Cortex of kidney (tissue), 1 donor: ENCODE measurements at places on chromosomes 2 and 18.

DNA sequence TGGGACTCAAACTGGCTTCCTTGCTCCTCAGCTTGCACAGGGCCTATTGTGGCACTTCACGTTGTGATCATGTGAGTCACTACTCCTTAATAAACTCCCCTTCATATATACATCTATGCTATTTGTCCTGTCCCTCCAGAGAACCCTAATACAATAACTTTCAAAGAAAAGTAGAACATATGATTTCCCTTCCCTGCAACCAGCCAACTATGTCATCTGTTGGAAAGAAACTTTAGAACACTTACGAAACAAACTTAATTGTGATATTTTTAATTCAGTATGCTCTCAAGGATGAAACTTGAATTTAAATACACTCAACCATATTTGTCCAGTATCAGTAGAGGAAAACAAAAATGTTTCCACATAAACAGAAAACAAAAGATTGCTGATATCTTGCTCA, 84.4 kb downstream of the DYM start:
- DNase-seq, result no peak

DNA sequence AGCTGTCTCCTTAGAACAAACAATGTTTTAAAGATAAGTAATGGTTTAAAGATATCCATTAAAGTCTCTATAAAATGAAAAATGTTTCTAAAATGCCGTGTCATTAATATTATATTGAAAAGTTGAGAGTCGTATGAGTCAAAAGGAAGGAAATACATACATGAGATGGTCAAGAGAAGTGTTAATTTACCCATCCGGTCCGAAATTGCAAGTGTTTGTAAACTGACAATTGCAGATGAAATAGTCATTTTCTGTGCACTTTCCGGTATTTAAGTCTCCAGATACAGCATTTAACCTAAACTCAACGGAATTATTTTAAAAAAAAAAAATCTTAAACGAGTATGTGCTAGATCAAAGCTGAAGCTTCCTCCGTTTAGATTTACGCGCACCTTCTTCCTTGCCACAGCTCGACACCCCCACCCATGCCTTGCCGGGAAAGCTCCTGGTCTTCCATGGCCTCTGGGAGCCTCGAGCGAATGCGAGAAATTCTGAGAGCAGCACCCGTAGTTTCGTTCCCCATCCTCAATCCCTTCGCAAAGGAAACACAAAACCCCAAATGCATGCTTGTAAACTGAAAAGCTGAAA, 1.8 kb downstream of the DSC3 start:
- no peak for DNase-seq

DNA sequence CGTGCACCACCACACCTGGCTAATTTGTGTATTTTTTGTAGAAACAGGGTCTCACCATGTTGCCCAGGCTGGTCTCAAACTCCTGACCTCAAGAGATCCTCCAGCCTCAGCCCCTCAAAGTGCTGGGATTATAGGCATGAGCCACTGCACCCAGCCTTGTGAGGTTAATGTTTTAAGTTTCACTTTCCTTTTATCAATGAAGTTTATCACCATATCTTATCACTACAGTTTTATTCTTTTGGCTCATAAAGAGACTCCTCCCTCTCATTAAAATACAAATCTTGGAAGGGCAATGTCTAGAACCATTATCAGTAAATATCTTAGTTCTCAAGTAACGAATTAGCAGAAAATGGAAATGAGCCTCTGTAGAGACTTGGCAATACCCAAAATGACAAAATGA, 173.8 kb downstream of the BCL11A start:
- no peak for DNase-seq

GRCh38 chr18:8435376-8435775, 173.9 kb upstream of the RAB12 start:
- no peak for DNase-seq

DNA sequence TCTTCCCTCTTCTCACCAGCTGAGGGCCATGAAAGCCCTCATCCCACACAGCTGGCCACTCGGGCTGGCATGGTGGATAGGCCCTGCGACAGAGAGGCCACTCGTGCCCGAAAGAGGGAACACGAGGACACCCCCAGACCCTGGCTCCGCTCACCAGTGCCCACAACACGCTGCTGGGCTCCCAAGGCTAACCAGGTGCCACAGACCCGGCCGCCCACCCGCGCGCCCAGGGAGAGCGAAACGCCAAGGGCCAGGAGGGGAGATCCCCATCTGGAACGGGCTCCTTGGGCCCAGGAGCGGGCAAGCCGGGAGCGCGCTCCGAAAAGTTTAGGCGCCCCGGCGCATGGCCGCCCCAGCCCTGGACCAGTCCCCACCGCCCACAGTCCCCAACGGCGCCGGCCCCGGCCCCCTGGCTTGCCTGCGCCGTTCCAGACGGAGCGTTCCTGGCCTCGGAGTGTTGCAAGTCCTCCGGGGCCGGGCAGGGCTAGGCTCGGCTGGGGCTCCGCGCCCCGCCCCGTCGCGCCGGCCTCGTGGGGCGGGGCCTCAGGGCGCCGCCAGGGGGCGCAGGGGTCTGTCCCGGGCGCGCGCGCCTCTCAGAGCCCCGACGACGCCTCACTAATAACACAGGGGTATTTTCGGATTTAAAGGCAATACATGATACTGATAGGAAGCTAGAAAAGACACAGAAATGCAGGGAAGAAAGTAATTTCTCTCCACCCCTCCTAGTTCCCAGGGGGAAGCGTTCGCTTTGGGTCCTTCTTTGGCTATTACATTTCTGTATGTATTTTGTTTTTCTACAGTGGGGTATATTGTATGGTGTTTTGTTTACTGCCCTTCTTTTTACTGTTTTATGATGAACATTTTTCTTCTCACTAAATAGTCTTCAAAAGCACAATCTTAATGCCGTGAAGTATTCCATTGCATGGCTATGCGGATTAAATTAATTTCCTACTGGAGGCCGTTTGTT, at the start of gene TMBIM1:
Gene TMBIM1 (minus strand): TSS at position 456 of the 967 bp plus-strand sequence. CDS start 10,362 bp downstream, outside the sequence.
- no peak for DNase-seq

- no peak for DNase-seq
Observed at GRCh38 chr2:182018218-182018617, 32.6 kb downstream of the PPP1R1C start.

DNA sequence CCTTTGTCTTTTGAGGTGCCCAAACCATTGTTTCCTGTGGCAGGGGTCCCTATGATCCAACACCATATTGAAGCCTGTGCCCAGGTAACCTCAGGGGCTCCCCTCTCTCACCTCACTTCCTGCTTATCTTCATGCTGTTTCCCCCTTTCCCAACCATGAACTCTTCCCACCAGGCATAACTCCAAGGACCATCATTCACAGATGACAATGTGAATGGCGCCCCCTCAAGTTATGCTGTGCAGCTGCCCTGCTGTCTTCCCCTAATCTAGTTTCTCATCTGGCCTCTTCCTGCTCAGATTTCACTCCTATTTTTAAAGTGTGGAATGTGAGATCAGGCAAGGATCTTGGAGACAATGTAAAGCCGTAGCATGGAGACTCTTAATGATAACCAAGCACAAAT, 1.4 kb downstream of the GMPPA start:
- no peak for DNase-seq

GRCh38 chr18:71329563-71329962, 1040.7 kb downstream of the SOCS6 start:
- DNase-seq, result no peak

DNA sequence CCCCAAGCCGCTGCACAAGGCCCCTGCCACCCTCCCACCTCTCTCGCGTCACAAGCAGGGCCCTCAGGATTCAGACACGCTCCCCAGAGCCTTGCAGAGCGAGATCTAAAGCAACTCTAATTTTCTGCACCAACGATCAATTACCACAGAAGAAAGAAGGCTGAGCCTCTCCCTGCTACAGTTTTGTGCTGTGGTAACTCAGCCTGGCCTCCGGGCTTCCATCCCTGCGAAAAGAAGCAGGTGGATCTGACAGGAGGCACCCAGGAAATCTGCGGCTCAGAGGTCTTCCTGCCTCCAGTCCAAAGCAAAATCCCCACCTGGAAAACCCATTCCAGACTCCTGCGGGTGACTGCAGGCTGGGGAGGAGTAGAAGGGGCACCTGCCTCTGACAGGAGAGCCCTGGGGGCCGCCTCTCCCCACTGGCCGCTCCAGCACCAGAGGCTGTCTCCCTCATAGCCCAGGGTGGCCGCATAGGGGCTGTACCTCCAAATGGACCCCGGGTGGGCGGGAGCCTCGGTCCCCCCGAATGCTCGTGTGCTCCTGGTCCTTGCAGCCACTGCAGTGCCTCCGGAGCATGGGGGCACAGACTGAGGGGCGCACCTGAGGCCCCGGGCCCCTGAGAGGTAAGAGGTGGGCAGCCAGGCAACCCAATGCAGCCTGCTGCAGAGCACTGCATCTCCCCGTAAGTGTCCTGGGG, 31.0 kb downstream of the PXDN start:
- DNase-seq, result no peak

DNA sequence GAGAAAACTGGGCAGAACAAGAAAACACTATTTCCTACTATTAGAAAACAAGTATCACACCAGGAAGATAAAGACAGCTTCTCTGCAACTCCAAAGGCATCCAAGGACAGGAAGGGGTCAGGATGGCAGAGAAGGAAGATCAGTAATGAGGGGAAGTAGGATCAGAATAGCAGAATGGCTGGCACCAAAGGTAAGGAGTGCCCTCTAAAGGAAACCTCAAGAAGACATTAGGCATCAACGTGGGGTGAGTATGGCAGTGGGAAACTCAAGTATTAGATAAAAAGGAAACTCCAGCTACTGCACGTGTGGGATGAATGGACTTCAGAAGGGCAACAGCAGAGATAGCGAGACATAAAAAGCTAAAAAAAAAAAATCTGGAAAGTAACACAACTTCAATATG, 25.9 kb downstream of the HDLBP start:
- no peak for DNase-seq

DNA sequence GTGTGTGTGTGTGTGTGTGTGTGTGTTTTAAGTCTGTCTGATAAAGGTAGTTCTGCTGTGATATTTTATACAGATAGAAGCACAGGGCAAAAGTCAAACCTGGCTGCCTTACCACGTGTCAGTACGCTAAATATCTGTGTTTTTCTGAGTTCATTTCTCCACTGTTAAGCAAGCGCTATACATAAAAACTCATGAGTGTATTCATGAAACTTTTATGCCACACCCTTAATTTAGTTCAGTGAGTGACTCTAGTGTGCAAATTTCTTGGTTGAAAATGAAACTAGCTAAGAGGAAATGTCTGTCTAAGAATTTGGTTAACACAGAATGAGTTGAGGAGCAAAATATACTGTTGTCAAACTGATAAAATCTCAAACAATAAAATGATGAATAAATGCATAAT, 11.2 kb downstream of the CASP10 start:
- no peak for DNase-seq

DNA sequence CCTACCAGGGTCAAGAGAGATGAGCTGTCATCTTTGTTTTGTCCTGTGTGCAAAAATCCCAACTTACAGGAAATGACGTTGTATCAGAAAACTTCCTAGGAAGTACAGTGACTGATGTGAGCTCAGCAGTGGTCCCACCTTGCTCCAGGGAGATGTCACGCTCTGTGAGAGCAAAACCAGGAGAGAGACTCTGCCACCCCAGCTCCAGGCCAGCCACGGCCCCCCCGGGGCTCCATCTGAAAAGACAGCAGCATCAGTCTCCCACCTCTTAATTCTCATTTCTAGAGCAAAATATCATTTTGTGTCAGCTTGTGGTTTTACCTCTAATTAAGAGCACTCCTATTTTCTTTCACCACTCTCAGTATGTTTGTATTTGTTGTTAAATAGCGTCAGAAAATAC, 57.5 kb downstream of the MYL12B start:
- no peak for DNase-seq

DNA sequence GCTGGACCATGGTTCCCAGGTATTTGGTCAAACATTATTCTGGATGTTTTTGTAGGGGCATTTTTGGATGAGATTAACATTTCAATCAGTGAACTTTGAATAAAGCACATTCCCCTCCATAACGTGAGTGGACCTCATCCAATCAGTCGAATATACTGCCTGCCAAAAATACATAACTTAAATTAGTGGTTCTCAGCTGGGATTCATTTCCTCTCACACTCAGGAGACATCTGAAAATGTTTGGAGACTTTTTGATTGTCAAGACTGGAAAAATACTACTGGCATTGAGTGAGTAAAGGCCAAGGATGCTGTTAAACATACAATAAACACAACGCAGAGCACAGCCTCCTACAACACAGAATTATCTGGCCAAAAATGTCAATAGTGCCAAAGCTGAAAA, 198.2 kb downstream of the MYO1B start:
- no peak for DNase-seq

GRCh38 chr18:31821545-31822171, 61.0 kb upstream of the SLC25A52 start:
- DNase-seq, result no peak

DNA sequence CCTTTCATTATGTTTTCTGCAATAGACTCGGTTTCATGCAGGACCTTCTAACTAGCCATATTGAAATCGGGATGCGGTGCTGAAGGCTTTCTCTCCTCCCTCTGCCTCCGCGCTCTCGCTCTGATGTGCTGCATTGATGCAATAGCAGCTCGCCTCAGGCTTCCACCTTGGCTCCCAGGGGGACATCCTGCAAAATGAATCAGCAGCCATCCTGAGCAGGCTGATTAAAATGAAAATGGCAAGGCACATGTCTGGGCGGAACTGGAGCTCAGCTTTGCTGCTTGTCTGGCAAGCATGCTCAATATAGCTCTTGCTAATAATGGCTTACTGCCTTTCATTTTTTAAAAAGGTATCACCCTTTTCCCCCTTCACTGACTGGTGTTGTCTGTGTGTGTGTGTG, 806 bp upstream of the MYT1L start:
- DNase-seq, result no peak

- no peak for DNase-seq
Observed at GRCh38 chr2:12723736-12724463, 7.2 kb downstream of the TRIB2 start.

DNA sequence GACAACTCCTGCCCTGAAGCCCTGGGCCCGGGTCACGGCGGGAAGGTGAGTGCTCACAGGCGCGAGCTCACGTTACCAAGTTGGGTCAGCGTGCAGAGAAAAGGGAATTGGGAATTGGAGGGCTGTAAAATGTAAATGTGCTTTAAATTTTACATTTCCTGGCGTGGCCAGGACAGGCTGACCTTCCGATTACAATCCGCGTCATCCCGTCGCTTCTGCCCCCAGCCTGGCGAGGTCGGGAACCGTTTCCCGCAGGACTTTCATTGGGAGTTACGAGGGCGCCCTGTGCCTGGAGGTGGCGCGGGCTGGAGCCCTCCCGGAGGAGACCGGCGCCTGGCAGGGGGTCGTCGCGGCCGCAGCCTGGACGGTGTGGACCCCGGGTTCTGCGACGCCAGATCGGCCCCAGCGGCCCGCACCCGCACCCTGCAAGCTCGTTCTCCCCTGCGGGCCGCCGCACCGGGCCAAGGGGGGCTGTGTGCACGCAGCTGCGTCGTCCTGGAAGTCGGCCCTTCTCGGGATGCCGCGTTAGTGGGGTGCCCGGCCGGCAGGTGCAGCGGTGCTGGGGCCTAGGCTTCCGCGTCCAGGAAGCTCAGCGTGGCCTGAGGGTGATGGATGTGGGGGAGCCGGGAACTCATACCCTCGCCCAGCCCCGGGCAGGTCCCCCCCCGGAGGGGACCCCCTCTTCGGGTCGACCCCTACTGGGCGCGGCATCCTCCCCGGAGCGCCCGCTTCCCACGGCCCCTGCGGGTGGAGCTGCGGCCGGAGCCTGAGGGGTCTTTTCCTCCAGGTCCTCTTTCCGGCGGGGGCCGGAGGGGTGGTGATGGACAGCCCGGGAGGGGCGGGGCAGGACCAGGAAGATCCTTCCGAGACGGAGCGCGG, 63.9 kb downstream of the LRRFIP1 start:
- no peak for DNase-seq

GRCh38 chr2:866009-866680, 84.5 kb upstream of the SNTG2 start:
- no peak for DNase-seq

GRCh38 chr2:226715347-226715990, 84.2 kb downstream of the IRS1 start:
- no peak for DNase-seq

- no peak for DNase-seq
Observed at GRCh38 chr2:144449028-144449406, 70.9 kb downstream of the ZEB2 start.
